ENCODE measurements at places on chromosomes 1 and 21.

- no peak for DNase-seq
These were observed 104.4 kb downstream of the PHTF1 start for GRCh38 chr1:113654883-113655282.

DNA sequence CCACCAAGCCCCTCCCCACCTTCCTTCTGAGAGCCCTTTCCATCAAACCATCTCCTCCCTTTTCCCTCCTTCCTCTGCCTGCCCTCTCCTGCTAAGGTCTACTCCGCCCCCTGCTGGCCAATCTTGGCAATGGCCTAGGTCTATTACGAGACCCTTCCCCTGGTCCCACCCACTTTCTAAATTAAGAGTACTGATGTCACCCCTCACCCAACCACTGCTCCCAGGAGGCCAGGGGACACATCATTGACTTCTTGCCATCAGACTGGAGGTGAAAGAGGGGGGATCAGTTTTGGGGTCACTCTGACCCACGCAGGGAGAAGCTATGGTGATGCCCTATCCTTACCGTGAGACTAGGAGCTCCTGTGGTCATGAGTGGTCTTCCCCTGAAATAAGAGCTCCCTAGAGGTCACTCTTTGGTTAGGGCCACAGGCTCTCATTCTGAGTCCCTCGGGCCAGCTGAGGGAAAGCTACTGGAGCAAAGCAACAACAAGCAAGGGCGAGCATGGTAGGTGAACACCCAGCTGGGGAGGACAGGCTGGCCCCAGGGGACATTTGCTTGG is 34.6 kb upstream of the S100A7 start:
- peak; percentile 52 for DNase-seq

DNA sequence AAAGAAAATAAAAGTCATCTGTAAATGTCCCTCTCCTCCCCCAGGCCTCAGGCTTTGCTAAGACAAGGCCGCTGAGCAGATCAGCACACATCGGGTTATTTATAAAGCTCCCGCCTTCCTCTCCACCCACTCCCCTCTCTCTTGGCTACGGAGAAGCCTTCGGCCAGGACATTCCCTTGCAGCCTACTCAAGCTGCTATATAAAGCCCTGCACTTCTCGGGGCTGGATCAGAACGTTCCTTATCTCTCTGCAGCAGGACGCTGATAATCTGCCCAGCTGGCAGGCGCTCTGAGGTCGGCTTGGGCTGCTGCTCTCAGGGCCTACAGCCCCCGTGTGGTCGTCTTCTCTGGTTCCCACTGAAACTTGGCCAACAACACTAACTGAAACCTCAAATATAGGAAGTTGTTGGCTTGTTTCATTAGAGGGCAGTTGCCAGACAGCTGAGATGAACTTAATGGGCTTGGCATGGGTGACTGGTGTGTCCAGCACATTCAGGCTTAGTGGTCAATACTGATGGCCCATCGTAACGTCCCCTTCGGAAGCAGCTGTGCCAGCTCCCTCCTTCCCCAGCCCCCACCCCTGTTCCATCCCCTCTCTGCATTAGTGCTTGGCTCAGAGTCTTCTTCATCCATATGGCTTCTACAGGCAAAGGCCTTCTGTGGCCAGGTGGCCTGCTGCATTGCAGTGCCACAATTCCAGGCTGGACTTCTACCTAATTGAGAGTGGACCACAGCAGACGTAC is 64.6 kb downstream of the IER5 start:
- peak; percentile 43 for DNase-seq

GRCh38 chr1:97570691-97571090 is 350.1 kb downstream of the DPYD start:
- DNase-seq = no peak

GRCh38 chr1:66168467-66168887 is 365.5 kb upstream of the SGIP1 start:
- peak; percentile 69 for DNase-seq

DNA sequence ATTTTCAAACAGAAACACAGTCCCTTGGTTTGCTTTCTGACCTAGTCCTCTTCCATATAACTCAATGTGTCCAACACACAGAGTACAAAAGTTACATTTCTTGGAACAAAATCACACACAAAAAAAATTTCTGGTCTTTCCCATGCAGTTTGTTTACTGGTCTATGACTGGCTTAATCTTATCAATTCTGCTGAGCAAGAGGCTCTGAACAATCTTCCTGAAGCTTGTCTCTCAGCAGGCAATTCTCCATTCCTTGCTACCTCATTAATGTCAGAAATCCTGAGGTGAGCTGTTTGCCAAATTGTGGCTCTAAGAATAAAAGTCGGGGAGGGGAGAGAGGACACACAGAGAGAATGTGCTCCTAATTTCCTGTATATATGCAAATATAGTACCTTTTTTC is 423.6 kb downstream of the HLX start:
- no peak for DNase-seq

DNA sequence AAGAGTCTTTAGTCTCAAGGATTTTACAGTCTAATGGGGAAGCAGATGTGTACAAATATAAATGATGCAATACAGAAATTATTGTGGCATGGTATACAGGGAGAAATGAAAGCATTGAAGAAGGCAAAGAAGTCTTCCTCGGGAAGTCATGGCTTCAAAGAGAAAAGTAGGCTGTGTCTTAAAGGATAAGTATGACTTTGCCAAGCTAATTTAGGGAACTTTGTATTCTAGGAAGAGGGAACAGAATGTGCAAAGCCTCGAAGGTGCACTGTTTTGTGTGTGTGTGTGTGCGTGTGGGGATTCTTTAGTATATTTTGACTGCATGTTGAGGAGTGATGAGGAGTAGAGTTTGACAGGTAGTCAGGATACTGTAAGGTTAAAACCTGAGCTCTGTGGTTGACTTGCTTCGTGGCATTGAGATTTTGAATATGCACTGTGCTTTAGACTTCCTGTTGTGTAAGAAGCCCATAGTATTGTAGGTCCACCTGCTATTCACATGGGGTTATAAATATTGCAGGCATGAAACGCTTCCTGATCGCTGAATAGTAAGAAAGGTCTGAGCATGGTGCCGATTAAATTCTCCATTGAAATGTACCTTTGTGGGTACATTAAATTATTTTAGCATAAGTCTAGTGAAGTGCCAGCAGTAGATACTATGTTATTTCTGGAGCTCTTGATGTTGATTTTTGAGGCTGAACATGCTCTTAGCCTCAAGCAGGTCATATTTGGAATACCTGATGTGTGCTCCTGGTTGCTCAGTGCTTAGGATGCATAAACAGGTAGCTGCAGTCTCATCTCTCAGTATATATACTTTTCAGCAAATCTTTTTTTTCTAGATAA is 8.0 kb downstream of the SMAP2 start:
- no peak for DNase-seq

DNA sequence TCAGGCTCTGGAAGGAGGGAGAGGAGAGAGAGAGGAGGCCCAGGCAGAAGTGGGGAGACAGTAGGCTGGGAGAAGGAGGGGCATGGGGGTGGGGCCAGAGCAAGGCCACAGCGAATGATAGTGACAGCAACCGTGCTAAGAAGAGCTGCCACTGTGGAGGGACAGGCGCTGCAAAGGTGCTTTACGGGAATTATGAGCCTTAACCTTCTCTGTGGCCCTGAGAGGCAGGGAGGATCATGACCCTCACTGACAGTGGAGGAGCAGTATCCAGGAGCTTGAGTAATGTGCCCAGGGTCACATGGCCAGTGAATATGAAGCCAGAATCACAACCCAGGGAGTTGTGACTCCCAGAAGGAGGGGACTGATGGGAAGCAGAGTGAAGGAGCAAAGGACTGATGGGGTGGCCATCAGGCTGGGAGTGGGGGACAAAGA is 53.4 kb upstream of the RPL11 start:
- DNase-seq = no peak

DNA sequence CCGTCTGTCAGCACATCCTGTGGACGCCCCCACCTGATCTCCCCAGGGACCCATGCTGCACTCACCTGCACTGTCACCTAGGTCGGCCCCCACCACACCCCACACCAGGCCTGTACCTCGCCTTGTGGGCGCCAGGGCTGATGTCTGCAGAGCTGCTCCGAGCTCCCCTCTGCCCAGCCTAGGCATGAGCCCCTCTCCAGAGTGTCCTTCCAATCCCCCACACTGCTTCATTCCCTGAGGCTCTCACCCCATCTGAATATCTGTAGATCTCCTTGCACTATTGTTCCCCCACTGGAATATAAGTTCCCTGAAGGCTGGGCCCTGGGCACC is 12.2 kb downstream of the UMODL1 start:
- no peak for DNase-seq

GRCh38 chr1:46012236-46012635 is 120.2 kb downstream of the PIK3R3 start:
- no peak for DNase-seq

DNA sequence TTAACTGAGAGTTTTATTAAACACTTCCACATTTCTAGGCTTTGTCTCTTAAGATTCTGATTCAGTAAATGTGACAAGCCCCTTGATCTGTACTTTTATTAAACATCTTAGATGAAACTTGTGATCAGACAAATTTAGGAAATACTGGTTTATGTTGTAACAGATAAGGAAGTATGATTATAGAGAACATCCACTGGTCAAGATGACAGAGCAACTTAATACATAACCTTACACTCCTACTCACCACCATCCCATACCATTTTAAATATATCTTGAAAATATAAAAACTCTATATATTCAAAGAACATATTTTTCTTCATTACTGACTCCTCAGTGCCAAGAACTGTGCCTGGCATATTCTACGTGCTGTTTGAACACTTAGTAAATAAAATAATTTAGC is 217.5 kb downstream of the LRRC40 start:
- no peak for DNase-seq

GRCh38 chr1:61742620-61743430 is 545 bp downstream of the PATJ start:
- DNase-seq = peak; percentile 64

DNA sequence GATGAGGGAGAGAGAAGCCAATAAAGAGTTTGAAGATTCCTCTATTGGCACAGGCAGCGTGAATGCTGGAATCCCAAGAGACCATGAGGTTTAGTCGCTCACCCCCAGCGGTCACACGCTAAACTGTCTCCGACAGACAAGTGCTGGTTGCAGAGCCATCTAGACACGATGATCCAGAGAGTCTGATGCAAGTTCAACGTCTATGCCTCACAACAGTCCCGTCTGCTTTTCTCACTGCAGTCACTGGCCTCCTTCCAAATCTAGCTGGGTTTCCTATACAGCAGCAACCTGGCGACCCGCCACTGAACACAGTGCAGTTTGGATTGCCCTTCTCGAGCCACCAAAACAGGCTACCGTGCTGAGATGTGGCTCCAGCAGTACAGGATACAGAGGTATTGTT is 98.6 kb upstream of the KRTAP19-8 start:
- DNase-seq = no peak

DNA sequence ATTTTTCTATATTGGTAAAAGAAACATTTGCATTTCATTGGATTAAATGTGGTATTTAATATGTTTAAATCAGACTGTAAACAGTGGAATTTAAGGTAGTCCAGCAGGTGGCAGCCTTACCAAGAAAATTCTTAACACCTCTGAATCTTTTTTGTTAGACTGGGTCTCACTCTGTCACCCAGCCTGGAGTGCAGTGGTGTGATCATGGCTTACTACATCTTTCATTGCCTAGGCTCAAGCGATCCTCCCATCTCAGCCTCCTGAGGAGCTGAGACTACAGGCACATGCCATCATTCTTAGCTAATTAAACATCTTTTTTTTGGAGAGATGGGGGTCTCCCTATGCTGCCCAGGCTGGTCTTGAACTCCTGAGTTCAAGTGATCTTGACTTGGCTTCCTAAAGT is 98.8 kb downstream of the RABGAP1L start:
- DNase-seq = peak; percentile 53

DNA sequence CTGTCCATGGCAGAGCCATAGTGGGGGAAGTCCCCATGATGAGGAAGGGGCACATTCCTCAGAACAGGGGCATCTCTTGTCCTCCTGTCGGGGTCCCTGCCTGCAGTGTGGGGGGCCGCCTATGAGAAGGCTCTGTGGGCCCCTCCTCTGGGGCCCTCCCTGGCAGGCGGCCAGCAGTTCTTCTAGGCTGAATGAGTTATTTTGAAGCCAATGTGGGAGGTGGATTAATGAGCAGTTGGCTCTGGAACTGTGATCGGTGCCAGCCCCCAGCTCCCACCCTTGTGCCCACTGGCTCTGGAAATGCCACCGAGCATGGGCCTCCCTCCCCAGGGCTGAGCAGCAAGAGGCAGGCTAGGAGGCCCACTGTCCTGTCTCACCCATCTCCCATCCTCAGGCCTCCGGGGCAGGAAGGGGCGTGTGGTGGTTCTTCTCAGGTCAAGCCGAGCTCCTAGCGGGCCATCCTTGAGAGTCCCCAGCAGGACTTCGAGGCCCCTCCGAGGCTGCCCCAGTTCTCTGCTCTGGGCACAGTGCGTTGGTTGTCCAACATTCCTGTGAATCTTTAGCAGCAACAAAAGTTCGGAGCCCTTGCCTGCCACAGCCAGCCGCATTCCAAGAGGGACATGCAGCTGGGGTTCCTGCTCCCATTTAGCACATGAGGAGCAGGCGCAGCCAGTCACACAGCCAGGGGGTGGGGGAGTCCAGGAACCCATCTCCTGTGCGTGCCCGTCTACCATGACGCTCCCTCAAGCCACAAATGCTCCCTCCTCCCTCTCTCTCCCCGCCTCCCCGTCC is 57.2 kb downstream of the EDN2 start:
- no peak for DNase-seq

- DNase-seq = no peak
These were observed 21.0 kb downstream of the SDE2 start for GRCh38 chr1:225977937-225978748.

DNA sequence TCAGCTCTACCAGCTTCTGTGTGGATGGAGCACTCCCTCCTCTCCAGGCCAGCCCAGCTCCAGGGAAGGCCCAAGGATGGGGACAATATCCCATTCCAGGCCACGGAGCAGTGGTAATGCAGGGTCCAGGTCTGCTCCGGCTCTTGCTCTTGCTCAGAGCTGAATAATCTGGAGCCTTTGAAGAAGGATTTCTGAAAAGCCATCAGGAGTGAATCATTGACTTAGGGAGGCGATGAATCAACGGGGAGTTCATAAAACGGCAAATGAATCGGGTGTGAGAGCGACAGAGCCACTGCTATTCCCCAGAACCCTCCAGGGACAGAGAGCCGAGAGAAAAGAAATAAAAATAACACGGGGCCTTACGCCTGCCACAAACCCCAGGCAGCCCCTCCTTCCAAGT is 7.7 kb downstream of the POU3F1 start:
- DNase-seq = peak; percentile 73

GRCh38 chr1:192703283-192704206 is 67.6 kb downstream of the RGS13 start:
- DNase-seq = no peak

- no peak for DNase-seq
These were observed 38.5 kb downstream of the ZBTB8OS start for GRCh38 chr1:32611859-32612188.
